ENCODE measurements at places on chromosomes 7 and 10. TPM values are rescaled to one million over a fixed set of nuclear protein-coding genes. Genes with fewer than 3 reads are reported as not detected.

Gene MYL7
- 0.44 TPM for total RNA-seq

Gene MLXIPL
- total RNA-seq = not detected

Gene KCND2
- total RNA-seq = 9.6 TPM

Gene LFNG
- 0.88 TPM for total RNA-seq

Gene ELFN1
- under 0.01 TPM for total RNA-seq

Gene CALHM3
- not detected for total RNA-seq

Gene MBL2
- not detected for total RNA-seq

Gene GDF2
- 0.14 TPM for total RNA-seq

Gene STAG3
- 0.44 TPM for total RNA-seq
